ENCODE measurements at places on chromosomes 7 and 10. TPM values are rescaled to one million over a fixed set of nuclear protein-coding genes. Genes with fewer than 3 reads are reported as not detected.

ACTL6B gene
- not detected for total RNA-seq

ABCF2 gene
- total RNA-seq = 50.8 TPM

TBC1D12 gene
- 32.1 TPM for total RNA-seq

TEX47 gene
- not detected for total RNA-seq

GPR26 gene
- total RNA-seq = not detected

HTR5A gene
- not detected for total RNA-seq

TFEC gene
- total RNA-seq = 45.1 TPM

NPSR1 gene
- not detected for total RNA-seq

GPR22 gene
- not detected for total RNA-seq

DNMBP gene
- 31.0 TPM for total RNA-seq

RELN gene
- 4.3 TPM for total RNA-seq

RNF133 gene
- total RNA-seq = not detected

CLRN3 gene
- 1.1 TPM for total RNA-seq

GRCh38 chr10:65769828-65770227, 1156.0 kb upstream of the LRRTM3 start:
- DNase-seq = no peak

- DNase-seq = no peak
These were observed 1.4 kb downstream of the ITGB1 start for GRCh38 chr10:32956365-32957197.

DNA sequence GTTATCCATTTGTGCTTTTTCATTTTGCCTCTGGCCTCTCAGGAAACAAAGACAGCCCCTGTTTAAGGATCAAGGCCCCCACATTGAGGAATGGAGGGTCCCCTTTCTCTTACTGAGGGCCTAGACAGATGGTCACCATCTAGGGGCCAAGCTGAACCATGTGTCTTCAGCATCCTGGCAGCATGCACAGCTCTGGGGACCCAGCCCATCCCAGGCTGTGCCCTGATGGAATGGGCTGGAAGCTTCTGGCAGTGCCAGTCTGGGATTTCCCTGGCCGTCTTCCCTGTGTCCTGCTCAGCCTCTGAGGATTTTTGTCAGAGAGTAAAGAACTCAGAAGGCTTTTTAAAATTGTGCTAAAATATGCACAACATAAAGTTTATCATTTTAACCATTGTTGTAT, 116.8 kb downstream of the ITIH5 start:
- DNase-seq = no peak

DNA sequence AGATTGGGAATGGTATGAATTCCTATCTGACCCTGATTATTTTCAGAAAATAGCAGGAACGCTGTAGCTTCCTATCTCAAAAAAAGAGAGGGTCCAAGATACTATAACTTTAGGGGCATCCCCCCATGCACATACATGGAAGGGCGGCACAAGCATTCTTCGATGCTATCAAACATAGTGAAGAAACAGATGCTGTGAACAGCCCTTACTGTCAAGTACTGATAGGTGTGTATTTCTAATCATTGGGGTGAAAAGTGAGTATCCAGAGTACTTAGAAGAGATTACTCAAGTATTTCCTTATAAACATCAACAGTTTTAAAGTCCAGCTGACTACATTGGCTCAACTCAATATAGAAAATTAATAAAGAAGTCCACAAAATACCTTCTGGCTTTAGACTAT, 17.0 kb upstream of the NUP42 start:
- DNase-seq = no peak

- no peak for DNase-seq
These were observed 235.1 kb downstream of the SEMA3E start for GRCh38 chr7:83413831-83414230.

DNA sequence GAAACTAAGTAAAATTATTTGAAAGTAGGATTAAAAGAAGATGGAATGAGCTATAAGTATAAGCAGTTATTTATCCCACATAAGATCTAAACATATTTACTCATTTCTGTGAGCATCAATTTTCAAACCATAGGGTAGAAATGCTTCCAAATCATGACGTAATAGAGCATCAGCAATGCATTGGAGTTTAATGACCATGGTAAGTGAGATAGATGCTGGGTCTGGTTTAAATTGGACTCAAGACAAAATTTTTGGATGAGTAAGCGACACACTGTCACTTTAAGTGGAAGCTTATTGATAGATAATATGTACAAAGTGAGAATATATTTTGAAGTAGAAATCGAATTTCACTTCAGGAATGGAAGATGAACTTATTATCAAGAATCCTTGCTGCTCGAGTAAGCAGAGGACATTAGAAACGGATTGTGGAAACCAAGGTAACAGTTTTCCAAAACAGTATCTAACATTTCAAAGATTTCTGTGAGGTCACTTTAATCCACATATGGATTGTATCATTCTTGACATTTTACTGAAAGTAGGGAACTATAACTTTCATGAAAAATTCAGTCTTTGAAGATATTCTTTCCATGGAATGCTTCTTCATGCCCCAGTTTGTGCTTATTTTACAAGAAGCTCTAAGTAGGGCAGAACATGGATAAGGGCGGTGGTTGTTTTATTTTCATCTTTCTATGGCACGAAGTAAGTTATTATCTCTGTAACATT, 85.8 kb downstream of the AGMO start:
- no peak for DNase-seq

DNA sequence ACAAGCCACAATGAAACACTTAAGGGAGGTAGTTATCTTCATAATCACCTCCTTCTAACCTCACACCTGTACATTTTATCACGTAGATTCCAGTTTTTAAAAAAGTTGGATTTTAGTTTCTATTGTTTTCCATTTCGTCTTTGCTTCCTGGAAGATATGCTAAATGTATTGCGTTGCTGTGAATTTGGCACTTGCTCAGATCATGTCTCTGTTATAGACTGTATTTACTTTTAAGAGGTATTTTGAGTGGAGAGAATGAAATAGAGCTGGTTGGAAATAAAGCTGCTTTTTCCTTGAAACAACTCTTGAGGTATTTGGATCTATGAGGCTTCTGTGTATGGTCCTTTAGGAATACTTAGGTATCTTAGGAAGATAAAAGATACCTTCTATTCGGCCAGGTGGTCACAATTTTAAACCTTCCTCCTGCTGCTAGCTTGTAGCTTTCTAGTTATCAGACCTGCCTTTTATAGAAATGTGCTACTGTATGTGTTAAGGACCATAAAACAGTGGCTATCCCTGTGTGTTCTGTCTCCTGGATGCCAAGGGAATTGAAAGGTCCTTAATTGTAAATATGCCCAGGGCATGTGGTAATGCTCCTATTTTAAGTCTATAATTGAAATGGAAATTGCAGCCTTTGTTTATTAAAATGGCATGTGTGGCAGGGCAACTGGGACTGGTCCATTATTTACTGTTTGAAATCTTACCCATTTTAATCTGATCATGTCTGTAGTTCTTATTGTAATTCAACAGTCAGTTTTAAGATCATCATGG, 147.7 kb downstream of the SND1 start:
- no peak for DNase-seq

GRCh38 chr10:29785701-29786100, 150.9 kb upstream of the SVIL start:
- no peak for DNase-seq

DNA sequence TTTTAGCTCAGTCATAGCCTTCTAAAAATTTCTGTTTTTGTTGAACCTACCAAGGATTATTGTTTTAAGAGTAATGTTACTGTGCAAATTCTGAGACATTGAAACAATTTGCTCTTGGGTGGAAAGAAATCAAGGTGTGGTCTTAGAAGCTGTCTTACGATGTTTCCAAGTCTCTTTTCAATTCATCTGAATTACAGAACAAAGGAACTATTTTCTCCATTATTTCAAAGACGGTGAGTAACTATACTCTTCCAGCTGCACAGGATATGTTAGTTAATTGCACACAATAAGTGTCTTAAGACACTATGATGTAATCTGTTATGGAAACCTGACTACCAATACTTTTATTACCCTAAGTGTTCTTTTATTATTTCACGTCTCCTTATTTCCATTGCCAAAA, 106.8 kb upstream of the POM121L12 start:
- DNase-seq = no peak

DNA sequence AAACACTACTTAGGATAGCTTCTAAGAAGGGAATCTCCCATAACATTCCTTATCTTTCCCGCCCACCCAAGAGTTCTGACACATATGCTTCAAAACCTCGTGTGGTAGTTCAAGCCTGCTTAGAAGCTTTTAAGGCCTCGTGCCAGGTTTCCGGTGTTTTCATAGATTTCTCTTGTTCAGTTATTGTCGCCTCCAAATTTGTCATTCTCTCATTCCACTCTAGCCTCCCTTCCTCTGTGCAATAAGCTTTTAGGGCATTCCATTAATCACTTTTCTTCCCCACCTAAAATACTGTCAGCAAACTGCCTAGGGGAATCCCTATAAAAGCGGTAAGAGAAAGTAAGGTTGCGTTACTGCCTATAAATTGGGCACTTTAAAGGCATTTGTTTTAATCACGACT, 718 bp upstream of the BPGM start:
- no peak for DNase-seq

DNA sequence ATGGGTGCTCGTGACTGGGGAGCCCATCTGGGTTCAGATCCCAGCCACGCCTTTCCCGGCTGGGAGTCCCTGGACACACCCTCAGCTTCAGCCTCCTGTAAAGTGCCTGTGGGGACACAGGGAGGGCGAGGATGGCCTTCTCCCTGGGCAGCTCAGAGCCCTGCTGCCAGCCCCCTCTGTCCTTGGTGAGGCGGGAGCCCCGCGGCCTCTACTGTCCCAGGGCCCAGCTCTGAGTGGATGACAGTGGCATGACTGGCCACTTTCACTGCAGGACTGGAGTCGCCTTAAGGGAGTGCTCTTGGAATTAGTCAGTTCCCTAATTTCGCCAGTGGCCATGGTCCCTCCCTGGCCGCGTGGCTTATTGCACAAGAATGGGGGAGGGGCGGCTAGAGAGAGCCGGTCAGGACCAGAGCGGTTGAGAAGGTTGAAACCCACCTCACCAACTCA, 4.6 kb downstream of the BRI3 start:
- peak; percentile 68 for DNase-seq

- DNase-seq = no peak
These were observed 35.0 kb downstream of the SRI start for GRCh38 chr7:88184848-88185304.

GRCh38 chr10:89275383-89275782, 23.8 kb upstream of the LIPA start:
- DNase-seq = no peak

GRCh38 chr10:101495324-101495925, 92.6 kb downstream of the POLL start:
- peak; percentile 26 for DNase-seq

- DNase-seq = peak; percentile 50
These were observed 818.6 kb downstream of the GRID1 start for GRCh38 chr10:85548034-85548433.

GRCh38 chr7:28481091-28481926, 69.0 kb downstream of the CREB5 start:
- no peak for DNase-seq

DNA sequence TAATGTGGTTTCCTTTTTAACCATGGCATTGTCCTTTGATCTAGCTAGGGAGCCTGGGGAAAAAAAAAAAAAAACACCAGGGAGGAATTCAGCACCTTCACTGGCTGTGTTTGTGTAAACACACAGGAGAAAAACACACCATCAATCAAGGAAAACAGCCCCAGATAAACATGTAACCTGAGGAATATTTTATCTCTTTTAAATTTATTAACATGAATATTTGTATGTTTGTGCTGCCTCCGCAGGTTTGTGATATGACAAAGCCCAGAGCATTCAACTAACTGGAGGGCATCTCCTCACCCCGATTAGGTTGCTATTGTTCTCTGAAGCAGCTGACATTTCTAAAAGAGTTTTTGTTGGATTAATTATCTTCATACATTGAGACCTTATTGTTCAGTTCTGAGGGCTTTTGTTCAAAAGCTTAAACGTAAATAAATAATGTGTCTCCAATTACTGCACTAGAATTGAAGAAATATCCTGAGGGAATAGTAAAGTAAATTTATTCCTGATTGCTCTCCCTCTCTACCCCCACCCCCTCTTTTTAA, 89.4 kb upstream of the SEMA3E start:
- no peak for DNase-seq

- no peak for DNase-seq
These were observed 57.1 kb downstream of the SYPL1 start for GRCh38 chr7:106054971-106055532.

- DNase-seq = no peak
These were observed 51.9 kb upstream of the PIK3AP1 start for GRCh38 chr10:96772196-96772595.

DNA sequence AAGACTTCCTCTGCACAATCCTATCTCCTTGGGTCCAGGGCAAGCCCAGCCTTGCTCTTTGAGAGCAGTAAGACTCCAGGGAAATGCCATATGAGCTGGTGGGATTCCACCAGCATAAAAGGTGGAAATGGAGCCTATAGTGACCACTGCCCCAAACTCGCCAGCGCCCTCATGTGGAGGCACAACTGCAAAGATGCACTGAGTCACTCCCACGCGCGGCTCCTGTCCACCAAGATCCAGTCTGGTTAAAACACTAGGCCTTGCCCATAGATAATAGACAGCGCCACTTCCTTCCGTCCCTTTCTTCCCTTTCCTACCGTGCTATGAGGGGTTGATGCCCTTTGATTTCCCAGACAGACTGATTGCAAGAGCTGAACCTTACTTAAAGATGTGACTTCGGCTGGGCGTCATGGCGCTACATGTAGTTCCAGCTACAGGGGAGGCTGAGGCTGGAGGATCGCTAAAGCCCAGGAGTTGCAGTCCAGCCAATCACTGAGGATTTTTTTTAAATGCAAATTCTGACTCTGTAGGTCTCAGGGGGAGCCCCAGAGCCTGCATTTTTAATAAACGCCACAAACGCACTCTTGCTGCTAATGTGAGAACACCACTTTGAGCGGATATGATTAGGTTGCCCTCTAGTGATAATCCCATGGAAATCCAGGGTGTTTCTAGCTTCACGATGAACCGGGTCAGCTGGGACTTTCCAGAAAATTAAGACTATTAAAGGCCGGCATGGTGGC, 136.5 kb downstream of the EPC1 start:
- DNase-seq = peak; percentile 66

DNA sequence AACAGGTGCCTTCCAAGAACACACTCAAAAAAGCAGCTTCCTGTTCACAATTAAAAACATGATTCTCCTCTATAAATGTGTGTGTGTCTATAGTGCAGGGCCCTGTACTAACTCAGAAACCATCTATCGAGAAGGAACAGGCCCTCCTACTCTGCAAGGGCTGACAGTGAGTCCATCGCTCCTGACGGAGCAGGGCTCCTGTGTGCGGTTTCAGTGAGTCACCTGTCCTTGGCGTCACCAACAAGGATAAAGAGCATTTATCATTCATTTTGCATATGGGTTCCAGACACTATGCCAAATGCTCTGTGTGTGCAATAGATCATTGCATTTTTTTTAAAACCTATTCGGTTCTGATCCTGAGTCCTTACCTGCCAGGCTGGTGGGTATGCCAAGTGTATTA, 63.7 kb downstream of the TACC2 start:
- DNase-seq = no peak
